NCI-H1930 (cell line): ENCODE measurements at places on chromosomes 11 and 22.

DNA sequence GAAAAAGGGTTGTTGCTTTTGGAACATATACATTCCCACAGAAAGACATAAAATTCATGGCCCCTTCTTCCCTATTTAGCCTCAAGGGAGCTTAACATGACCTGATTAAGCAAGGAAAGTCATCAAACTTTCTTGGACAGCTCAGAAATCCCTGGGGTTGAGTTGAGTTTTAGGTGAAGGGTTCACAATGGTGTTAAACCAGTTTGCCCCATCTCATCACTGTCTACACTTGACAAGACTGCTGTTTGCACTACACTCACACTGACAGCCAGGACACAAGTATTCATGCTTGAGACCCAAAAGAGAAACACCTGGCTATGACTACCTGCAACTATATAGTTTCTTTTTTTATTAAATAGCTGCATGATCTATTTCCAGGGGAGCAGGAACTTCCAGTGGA is 209.8 kb upstream of the TMEM45B start:
- DNase-seq: no peak

DNA sequence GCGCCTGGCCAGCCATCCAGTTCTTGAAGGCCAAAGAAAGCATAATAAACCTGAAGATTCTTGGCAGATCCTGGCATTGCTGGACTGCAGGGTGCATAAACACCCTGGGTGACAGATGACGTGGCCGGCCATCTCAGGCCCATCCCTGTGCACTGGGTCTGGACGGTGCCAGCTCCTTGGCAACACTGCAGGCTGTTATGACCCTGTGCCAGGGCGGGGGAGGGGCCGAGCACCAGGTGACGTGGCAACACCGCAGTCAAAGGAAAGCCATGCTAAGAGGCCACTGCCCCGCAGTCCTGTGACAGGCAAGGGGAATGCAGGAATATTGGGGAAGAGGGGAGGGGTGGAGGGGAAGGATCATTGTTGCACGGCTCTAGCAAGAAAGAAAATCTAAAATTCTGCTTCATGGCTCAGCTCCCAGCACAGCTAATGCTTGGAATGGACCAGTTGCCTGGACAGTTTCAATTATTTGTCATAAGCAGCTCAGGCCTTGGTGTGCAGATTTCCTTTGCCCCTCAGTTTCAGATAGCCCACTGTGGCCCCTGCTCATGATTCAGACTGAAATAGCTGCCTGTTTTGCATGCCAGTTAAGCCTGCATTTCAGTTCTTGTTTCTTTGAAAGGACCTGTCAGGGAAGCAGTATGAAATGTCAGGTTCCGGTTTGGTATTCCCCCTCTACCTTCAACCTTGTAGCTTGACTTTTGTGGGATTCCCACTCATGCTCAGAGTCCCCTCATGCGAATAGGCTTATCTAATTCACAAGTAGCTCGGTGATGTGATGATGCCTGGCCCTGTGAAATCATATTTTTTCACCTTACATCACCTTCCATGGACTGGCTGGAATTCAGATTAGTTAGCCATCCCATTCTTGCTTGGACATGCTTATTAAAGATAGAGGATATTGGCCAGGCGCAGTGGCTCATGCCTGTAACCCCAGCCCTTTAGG is 29.7 kb upstream of the DDX6 start:
- DNase-seq: no peak

- no peak for DNase-seq
Observed at GRCh38 chr22:31271485-31271884, 20.8 kb downstream of the PIK3IP1 start.

GRCh38 chr22:37843741-37844089 is 419 bp downstream of the ANKRD54 start:
- DNase-seq: peak; percentile 53

- no peak for DNase-seq
Observed at GRCh38 chr11:12241971-12242672, 131.7 kb downstream of the MICAL2 start.

DNA sequence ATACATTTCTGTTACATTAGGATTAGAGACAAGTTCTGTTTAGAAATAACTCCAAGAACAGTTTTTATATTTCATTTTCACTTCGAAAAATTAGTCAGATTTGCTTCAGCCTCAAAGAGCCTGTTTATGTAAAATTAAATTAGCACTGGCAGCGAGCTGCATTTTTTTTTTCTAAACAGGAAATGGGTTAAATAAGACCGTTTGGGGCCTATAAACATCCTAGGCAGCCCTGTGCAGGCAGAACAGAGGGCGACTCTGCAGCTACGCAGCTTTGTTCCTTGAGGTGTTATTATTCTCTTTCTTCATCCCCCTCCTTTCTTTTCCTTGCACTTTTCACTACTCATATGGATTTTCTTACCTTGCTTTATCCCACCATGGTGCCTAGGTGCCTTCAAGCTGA is 48.7 kb downstream of the CWC15 start:
- no peak for DNase-seq

- DNase-seq: peak; percentile 35
Observed at GRCh38 chr22:18156878-18157713, 7.1 kb downstream of the USP18 start.

DNA sequence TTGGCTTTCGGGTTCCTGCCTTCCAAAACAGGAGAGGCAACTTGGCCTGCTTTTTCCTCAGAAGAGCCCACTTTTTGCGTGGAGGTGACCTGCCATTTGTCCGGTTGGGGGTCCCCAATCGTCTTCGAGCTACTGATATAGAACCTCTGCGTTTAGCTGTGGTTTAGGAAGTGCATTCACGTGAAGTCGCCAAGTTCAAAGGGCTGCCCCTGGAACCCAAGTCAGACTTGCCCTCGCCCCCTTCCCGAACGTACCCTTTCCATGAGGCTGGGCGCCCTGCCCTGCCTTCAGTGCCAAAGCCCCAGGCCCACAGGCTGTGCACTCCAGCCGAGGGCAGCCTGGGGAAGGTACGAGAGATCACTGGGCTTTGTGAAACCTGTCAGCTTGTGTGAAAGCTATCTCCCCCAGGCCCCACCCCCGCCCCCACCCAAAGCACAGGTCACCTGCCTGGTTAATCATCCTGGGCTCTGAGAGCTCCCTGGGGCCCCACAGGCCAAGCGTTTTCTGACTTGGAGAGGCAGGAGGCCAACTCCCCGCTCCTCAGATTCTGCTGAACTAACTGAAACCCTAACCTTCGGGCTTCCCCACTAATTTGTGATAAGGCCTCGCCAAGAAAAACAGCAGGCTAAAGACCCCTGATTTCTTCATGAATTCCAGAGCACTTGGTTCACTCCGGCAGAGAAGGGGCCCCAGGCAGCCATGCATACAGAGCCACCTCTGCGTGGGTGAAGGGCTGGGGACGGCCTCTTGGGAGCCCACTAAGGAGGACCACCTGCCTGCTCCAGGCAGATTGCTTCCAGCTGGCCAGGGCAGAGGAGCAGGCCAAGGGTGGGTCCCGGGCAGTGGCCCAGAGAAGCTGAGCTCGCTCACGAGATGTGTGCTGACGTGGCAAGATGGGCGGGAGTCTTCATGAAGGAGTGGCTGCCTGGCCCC is 25.8 kb upstream of the KCNQ1OT1 start:
- DNase-seq: no peak

- DNase-seq: no peak
Observed at GRCh38 chr11:66849501-66850234, 6.4 kb downstream of the RCE1 start.

DNA sequence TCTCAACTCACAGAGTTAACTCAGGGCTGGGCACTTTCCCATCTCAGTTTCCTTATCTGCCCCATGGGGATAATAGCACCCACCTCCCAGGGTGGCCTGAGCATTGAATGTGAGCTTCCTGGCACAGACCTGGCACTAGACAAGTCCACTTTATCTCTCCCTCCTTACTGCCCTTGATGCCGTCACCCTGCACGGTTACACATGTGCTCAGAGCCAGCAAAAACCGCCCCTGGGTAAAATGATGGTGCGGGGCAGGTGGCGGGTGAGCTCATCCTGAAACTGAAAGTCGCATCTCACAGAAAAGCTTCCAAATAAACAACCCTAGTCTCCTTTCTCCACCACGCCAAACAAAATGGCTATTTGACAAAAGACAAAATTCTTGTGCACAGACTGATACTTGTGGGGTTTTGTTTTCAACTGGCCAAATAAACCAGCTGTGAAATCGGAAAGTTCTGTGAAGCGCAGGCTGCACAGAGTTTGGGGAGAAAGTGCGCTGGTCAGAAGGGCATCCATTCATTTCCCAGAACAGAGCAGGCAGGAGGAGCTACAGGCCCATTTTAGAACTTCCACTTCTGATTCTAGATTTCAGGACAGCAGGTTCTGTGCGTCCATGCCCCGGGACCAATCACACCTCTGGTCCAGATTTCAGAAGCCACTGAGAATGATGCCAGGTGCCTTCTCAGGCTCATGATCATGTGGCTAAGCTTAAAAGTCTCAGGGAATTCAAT is 138.1 kb downstream of the SHANK2 start:
- no peak for DNase-seq

DNA sequence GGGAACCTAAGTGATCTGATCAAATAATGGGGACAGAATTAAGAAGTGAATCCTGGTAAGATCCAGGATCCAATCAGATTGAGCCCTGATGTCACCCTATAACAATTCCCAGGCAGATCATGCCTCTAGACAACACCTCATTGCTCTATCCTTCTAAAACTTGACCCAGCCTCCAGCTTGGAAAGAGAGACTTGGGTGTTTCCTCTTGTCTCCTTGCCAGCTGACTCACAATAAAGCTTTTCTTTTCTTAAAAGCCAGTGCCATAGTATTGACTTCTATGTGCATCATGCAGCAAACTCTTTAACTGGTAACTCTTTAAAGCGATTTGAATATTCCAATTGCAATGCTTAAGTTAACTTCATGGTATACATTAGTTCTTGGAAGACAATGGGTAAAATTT is 109.6 kb upstream of the CHORDC1 start:
- no peak for DNase-seq

GRCh38 chr11:65654375-65655349 is 8.1 kb downstream of the RELA start:
- DNase-seq: no peak

DNA sequence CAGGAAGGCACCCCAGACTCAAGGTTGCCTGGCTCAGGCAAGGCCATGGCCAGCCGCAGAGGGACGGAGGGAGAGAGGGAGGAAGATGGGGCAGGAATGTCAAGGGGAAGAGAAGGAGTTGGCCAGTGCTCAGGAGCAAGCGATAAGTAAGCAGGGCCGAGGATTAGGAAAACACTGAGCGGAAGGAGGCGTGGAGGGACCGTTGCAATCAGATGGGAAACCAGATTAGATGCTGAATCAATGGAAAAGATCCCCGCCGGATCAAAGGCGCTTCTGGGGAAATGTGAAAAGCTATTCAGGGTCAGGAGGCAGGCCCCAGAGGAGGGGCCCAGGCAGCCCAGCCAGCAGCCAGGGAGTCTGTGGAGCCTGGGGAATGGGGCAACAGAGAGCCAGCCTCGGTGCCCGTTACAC is 26.6 kb upstream of the MYEOV start:
- no peak for DNase-seq

GRCh38 chr11:12723421-12724300 is 49.4 kb downstream of the TEAD1 start:
- no peak for DNase-seq

- no peak for DNase-seq
Observed at GRCh38 chr11:78080084-78080817, 589 bp upstream of the NDUFC2 start.

- no peak for DNase-seq
Observed at GRCh38 chr22:49073873-49074417, 753.7 kb downstream of the BRD1 start.

GRCh38 chr11:45560913-45561281 is 104.5 kb downstream of the CHST1 start:
- DNase-seq: no peak

- DNase-seq: no peak
Observed at GRCh38 chr11:65917434-65918210, 1.2 kb downstream of the C11orf68 start.

- no peak for DNase-seq
Observed at GRCh38 chr11:66126064-66126463, 56.0 kb downstream of the PACS1 start.

- peak; percentile 93 for DNase-seq
Observed at GRCh38 chr11:115317277-115318185, 186.7 kb downstream of the CADM1 start.

DNA sequence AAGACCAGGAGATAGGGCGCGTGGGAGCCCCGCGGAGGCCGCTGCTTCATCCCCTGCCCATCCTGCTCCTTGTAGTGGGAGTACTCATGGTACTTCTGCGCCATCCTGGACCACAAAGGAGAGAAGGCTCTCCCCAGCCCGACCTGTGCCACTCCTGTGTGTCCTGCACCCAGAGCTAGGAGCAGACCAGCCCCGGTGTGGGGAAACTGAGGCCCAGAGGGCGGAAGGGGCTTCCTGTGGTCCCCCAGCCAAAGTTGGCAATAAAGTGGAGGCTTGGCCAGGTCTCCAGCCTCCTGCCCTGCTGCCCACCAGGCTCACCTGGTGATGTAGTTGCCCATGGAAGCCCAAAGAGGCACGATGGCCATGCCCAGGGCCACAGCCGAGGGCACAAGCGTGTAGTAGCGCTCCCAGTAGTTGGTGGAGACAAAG is 4.7 kb downstream of the UNC93B1 start:
- DNase-seq: no peak

- DNase-seq: peak; percentile 9
Observed at GRCh38 chr11:59207988-59208451, 4.7 kb downstream of the MPEG1 start.

GRCh38 chr11:46944356-46945075 is 8.0 kb downstream of the CSTPP1 start:
- no peak for DNase-seq

- DNase-seq: no peak
Observed at GRCh38 chr22:31056986-31057599, 24.0 kb upstream of the SMTN start.

DNA sequence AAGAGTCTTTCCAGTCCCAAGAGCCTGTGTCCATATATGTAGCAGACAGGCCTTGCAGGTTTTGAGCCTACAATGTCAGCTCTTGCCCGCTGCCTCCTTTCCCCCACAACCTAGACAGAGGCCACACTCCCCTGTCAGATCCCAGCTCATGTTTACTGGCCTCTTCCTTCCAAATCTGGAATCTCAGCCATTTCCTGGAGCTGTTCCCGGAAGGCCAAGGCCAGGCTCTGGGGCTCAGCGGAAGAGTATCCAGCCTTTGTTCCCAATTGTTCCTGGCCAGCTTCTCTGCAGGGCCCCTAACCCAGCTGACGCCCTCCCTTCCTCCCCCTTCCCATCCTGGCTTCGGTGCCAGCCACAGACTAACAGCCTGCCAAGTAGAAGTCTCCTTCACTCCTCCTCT is 1.0 kb upstream of the ROBO4 start:
- DNase-seq: no peak

DNA sequence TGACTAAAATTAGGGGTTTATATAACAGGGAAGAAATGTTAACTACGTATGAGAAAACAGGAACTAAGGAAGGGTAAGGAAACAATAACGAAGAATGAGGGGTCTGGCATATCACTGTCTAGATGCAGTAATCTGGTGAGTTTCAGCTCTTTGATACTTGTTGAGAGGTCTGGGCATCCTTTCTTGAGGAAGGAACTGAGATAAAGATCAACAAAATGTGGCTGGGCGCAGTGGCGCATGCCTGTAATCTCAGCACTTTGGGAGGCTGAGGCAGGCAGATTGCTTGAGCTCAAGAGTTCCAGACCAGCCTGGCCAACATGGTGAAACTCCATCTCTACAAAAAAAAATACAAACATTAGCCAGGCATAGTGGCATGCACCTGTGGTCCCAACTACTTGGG is 2.7 kb downstream of the DCDC1 start:
- no peak for DNase-seq
